ENCODE measurements at places on chromosomes 3 and 15.
A peak's percentile ranks its signal among the peaks of the same experiment; 100 is the strongest.

DNA sequence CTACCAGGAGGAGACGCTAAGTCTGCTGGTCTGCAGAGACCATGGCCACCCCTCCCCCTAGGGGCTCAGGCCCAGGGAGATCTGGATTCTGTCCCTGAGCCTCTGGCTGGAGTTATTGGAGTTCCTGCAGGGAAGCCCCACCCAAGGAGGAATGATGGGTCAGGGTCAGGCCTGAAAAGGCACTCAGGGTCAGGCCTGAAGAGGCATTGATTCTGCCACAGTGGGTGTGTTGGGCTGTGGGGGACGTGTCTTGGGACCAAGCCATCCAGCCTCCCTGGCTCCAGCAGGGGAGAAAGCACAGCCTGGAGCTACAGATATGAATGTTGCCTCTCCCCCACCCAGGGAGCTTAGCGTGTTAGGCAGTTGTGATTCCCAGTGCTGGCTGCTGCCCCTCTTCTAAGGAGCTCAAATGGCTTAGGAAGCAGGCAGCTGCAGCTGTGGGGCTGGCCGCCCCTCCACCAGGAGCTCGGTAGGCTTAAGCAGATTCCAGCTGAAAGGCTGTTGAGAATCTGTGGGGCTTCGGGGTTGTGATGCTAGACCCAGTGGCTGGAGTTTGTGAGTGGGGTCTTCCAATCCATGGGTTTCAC lies 176.7 kb downstream of the CHL1 start:
- DNase-seq: no peak

- no peak for DNase-seq
Observed at GRCh38 chr15:48560321-48561051, 85.0 kb downstream of the FBN1 start.

DNA sequence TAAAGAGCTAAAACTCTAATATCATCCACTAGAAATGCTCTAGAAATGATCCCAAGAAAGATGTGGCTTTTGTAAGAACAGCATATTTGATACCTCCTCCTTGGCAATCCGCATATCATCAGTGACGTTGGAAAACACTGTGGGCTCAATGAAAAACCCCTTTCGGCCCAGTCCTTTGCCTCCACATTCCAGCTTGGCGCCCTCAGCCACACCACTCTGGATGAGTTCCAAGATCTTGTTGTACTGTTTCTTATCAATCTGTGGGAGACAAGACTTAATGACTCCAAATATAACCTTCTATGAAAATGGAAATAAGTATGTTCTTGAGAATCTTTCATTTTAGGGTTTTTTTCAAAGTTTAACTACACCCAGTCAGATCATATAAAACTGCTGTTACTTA lies 103.6 kb downstream of the ALDH1A2 start:
- no peak for DNase-seq

DNA sequence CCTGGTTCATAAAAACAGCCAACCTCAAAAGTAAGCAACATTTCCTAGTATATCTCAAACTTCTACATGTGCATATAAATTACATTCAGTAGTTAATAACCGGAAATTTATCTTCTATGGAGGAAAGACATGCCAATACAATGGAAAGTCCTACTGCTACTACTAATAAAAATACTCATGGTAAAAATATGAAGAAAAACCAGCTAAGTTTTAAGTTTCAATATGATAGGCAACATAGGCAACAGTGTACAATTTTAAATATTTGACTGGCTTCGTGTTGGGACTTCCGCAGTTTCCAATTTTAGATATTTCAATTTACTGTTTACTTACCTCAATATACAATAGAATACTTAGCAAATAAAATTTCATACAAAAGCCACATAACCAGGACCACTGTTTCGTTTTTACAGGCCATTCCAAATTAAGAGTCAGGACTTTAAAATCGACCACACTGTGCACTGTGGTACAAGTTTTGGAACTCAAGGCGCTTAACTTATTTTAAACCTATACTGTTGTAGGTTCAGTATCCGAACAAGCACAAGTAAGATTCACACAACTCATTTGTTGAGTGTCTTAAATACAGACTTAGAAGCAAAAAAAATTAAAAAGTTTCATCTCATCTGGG lies 2.9 kb downstream of the NAA50 start:
- no peak for DNase-seq

DNA sequence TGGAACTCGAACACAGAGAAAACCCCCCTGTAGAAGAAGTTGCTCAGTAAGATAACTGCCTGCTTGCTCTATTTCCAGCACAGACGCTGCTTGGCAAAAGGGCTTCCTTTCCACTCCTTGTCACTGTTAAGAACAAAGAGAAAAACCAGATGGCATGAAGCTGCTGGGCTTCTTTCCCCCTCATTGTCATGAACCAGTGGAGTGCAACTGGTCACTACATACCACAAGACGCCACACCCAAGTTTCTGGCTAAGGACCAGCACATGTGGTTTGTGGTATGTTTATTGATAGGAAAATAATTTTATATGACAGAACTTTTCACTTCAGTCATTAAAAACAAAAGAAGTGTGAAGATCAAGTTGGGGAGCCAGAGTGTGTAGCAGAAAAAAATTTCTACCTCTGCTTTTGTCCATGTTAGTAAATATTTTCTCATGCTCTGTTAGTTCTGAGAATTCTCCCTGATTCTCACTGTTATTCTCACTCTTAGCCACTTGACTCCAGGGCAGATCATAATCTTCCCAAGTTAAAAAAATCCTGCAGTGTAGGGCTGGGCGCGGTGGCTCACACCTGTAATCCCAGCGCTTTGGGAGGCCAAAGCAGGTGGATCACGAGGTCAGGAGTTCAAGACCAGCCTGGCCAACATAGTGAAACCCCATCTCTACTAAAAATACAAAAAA lies 37.9 kb downstream of the CLK3 start:
- DNase-seq: peak; percentile 62

- DNase-seq: no peak
Observed at GRCh38 chr3:51637144-51637940, 33.7 kb upstream of the TEX264 start.

GRCh38 chr15:68354923-68355322 lies 77.0 kb downstream of the ITGA11 start:
- peak; percentile 97 for DNase-seq

DNA sequence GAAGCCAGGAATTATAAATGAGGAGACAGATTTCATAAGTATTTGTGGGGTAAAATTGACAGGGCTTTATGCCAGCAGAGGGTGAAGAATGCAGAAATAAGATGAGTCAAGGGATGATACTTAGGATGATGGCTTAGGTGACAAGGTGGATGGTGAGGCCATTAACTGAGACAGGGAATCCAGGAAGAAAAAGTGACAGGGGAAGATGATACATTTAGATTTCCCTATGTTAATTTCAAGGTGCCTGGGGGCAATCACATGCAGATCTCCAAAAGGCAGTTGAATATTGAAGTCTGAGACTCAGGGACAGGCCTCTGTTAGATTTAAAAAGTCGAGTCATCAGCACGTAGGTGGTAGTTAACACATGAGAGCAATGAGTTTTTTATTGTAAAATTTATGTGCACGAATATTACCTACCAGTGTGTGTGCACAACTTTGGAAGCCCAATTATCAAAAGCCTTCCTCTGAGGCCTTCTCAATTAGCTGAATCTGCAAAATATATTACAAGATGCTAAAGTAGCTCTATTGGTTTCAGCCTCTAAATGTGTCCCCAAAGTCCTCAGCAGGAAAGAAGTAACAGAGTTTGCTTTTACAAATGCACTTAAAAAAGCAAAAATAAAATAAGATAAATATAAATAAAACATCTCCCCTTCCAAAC lies 67.9 kb upstream of the CHL1 start:
- no peak for DNase-seq

- DNase-seq: no peak
Observed at GRCh38 chr3:72538070-72538745, 310.0 kb downstream of the SHQ1 start.

DNA sequence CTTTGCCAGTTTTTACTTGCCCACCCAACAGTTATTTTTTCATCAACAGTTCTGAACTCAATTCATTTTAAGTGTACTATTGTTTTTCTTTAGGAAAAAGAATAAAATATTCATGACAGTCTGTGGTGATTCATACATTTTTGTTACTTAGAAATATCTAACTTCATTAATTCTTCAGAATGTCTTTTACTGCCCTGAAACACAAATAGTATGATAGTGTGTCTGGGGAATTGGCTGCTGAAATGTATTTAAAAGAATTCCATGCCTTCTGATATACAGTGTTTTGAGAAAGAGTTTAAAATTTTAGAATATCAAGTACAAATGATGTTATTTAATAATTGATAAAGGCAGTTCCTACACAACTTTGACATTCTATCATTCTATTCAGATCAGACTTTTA lies 854.1 kb downstream of the NAALADL2 start:
- no peak for DNase-seq

DNA sequence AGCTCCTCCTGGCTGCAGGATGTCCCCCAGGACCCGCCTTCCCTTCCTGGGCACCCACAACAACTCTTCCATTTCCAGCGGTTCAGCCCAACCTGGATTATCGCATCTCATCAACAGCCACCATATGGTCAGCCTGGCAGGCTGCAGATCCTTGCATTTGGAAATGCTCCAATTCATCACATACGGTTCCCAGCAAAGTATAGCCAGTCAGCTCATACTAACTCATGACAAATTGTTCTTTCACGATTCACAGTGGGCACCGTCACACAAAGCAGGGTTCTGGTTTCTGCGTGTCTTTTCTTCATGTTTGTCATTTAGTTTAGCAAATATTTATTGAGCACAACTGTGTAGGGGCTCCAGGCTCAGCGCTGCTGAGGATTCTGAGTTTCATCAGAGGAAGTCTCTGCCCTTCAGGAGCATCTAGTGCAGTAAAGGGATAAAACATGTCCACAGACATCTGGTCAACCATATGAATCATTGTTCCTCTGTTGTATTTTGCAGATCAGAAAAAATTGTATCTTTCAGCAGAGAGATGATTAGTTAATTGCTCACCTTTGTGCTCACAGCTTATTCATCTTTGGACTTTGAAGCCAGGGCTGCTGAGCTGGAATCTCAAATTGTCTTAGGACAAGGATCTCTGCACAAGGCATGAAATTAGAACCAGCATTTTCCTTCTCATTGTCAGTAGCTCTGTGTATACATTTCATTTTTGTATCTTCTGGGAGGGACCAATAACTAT lies 125.1 kb downstream of the GABRG3 start:
- no peak for DNase-seq

GRCh38 chr3:3110749-3111361 lies 681 bp upstream of the IL5RA start:
- peak; percentile 24 for DNase-seq

DNA sequence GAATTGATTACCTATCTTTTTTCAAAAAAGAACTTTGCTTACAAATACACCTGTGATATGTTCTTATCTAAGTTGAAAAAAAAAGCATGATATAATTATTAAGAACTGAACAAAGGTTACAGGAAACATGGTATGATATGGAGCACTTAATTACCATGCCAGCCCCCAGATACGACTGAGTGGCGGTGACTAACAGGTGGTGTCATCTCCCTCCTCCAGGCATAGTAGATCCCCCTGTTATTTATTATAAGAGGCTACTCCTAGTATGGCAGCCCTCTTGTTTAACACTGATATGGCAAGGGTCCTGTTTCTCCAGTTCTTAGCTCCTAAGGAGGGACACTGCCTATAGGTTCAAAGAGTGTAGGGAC lies 31.0 kb upstream of the TM4SF4 start:
- peak; percentile 39 for DNase-seq

DNA sequence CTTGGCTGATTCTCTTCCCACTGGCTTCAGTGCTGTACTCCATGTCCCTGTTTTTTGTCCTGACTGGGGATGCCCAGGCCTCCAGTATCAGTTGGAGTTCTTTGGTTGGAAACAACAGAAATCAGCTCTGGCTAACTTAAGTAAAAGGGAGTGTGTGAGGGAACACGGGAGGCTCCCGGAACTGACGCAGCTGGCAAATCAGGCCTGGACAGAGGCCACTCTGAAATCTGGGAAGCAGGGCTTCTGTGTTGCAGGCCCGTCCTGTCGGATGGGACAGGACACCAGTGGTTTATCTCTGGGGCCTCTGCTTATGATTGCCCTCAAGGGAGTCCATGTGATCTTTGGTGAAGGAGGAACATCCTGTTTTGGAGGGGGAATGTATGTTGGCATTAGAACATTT lies 124.3 kb downstream of the CHCHD6 start:
- DNase-seq: no peak

DNA sequence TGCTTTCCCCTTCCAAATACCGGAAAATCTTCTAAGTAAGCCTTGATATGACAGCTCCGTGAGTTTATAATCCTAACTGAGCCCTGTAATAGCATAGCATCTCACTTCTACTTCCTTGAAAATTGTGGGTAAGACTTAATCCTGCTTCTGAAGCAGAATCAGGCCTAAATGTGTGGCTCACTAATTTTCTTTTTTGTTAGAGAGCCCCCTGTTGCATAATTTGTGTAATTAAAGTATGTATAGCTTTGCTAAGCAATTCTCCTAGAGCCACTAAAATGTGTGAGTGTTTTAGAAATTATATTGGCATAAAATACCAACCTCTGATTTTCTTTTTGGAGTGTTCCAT lies 304.4 kb downstream of the FGF12 start:
- no peak for DNase-seq

DNA sequence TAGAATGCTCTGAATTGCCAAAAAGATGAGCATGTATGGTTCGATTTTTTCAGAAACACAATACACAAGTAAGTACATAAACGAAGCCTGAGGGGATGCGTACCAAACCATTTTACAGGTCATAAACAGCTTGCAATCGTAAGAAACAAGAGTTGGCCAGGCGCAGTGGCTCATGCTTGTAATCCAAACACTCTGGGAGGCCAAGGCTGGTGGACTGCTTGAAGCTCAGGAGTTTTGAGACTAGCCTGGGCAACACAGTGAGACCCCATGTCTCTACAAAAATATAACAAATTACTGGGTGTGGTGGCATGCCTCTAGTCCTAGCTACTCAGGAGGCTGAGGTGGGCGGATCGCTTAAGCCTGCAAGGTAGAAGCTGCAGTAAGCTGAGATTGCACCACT lies 13.4 kb downstream of the TRA2B start:
- no peak for DNase-seq

- no peak for DNase-seq
Observed at GRCh38 chr3:119880966-119881365, 99.1 kb downstream of the NR1I2 start.

DNA sequence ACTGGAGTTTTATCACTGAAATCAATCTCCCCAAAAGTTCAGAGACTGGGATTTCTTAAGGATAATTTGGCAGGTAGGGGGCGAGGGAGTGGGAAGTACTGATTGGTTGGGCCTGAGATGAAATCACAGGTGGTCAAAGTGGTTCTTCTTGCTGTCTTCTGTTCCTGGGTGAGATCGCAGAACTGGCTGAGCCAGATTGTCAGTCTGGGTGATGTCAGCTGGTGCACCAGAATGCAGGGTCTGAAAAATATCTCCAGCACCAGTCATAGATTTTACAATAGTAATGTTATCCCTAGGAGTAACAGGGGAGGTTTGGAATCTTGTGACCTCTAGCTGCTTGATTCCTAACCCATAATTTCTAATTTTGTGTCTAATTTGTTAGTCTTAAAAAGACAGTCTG lies 86.7 kb upstream of the SLC25A36 start:
- DNase-seq: no peak

- DNase-seq: no peak
Observed at GRCh38 chr15:66758844-66759243, 56.8 kb downstream of the SMAD6 start.

DNA sequence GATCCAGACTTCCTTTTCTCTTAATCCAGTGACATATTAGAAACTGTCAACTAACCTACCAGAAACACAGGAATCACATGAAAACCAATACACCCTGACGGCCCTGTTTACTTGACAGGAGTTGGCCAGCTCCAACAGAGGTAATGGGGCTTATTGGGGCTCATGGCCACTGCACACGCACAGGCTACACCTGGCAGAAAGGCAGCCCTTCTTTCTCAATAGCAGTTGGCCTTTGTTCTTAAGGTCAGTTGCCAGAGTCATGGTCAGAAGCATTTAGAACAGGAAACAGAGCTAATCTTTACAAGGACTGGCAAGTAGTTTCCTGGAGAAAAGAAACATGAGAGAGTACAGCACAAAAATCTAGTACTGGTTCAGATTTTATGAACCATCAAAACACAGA lies 181.8 kb downstream of the MAGI1 start:
- DNase-seq: no peak
